ENCODE measurements at places on chromosomes 2 and 18.

- DNase-seq, result peak; percentile 49
Observed at GRCh38 chr2:43676322-43677050, at the start of gene C1GALT1C1L. C1GALT1C1L (minus strand) TSS chr2:43676429; CDS start chr2:43676322, 107 bp downstream.

GRCh38 chr2:69375494-69376353 is 11.3 kb downstream of the GFPT1 start:
- DNase-seq, result peak; percentile 11

GRCh38 chr2:151819920-151820319 is 8.3 kb downstream of the ARL5A start:
- no peak for DNase-seq

- no peak for DNase-seq
Observed at GRCh38 chr2:135792401-135793150, 44.4 kb downstream of the LCT start.

- peak; percentile 5 for DNase-seq
Observed at GRCh38 chr18:47206945-47207637, 30.9 kb upstream of the IER3IP1 start.

- DNase-seq, result no peak
Observed at GRCh38 chr2:187469538-187469937, 21.5 kb upstream of the CALCRL start.

DNA sequence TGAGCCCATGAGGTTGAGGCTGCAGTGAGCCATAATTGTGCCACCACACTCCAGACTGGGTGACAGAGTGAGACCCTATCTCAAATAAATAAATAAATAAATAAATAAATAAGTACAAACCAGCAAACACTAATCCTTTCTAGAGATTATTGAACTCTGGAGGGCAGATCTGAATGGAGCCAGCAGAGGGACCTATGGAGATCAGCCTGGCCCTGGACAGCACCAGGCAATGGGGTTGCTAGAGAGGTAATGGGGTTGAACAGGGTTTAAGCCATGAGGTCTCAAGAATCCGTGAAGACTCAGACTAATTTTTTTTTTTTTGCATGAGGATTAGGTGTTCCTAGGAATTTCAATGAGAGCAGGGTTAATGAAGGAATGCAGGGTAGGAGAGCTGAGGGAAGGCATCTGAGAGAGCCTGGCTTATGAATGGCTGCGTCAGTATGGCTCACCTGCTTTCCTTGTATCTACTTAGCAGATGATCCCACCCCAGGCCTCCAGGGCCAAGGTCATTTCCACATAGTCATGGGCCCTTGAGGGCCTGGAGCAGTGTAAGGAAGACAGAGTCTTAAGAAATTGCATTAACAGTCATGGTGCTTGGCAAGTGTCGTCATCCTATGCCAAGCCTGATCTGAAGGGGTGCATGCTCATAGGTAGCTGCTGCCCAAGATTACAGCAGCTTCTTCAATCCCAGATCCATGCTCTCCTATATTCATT is 34.6 kb upstream of the IL37 start:
- no peak for DNase-seq

DNA sequence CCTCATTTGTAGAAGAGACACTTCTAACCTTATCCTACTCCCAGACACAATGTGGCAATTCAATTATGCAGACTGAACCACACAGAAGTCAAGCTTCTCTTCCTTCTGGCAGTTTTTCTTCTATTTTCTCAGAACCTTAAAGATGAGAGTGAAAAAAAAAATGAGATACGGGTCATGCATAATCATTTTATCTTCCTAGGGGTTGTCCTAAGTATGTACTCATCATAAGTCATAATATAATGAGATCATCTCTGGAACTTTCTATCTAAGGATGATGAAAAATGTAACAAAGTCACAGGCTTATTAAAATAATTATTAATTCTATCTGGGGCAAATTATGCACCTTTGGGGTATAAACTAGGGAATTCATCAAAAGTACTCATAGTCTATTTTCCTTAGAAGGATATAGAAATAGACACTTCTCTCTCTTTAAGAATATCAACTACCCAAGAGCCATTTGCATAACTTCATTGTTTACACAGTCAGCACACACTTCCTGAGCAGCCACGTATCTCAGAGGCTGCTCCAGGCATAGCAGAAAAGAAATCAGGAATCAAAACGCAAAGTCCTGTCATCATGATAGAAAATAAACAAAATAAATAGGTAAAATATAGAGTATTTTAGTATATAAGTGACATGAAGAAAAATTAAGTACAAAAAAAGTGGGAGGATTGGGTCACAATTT is 345.9 kb upstream of the SPHKAP start:
- no peak for DNase-seq

GRCh38 chr2:191748528-191749180 is 70.7 kb downstream of the NABP1 start:
- DNase-seq, result no peak

DNA sequence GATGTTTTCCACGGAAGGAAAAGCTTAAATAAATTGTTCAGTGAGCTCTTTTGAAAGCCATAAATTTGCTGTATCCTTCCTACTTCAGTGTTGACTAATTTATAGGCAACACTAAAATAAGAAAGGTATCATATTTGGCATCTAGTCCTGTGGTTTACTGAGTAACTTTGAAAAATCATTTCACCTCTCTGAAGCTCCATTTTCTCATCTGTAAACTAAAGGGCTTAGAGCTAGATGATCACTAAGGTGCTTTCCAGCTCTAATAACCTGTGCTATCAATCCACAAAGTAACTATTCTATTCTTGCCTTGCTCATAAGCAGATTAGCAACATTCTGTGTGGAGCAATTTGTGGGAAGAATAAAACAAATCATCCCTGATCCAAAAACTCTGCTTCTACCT is 3.6 kb upstream of the MYOM1 start:
- no peak for DNase-seq

DNA sequence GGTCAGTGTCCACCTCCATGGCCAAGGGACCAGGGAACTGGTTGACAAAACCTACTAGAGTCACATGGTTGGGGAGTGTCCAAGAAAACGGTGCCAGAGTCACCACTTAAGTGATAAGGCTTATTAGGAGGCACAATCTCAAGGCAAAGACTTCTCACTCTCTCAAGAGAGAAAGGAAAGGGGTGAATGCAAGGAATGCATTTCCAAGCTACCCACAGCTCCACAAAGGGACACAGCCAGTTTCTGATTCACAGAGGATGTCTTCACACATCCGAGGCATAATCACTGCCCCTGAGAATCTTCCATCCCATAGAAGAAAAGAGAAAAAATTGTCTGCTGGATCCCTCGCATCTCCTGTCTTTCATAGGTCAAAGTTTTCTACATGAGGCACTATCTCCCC is 269.3 kb downstream of the TNS1 start:
- DNase-seq, result peak; percentile 82

GRCh38 chr2:134272806-134273205 is 18.9 kb downstream of the MGAT5 start:
- DNase-seq, result no peak

GRCh38 chr18:48825101-48825745 is 125.5 kb downstream of the SMAD7 start:
- DNase-seq, result no peak

DNA sequence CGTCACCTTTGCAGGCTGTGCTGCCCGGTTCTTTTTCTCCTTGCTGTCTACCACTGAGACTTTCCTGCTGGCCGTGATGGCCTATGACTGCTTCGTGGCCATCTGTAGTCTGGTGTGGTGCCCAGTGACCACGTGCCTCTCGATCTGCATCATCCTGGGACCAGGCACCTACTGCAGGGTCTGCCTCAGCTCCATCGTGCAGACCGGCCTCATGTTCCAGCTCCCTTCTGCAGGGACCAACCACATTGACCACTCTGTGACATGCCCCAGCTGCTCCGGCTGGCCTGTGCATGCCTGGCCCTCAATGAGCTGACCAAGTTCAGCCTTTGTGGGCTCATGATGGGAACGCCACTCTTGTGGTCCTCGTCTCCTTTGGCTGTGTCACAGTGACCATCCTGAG is 26.7 kb downstream of the COPS9 start:
- no peak for DNase-seq

GRCh38 chr2:9206991-9207640 is 504 bp downstream of the ASAP2 start:
- DNase-seq, result peak; percentile 34

Data from AG10803 (cell line).